T-helper 1 cell treated with Interleukin-12 subunit alpha and Interleukin-12 subunit beta and Interleukin-4 antibody, amounts not matched to agents 30 ng/mL and 1 ng/mL, for 36 hours (primary cell): ENCODE measurements at places on chromosomes 7 and 10. TPM values are rescaled to one million over a fixed set of nuclear protein-coding genes. Genes with fewer than 3 reads are reported as not detected.

Gene TFPI2
- not detected in 2 replicates for total RNA-seq

Gene CUZD1
- total RNA-seq: 3.0 and 3.4 TPM in 2 replicates

Gene UNCX
- not detected in 2 replicates for total RNA-seq

Gene FAM25A
- total RNA-seq: not detected in 2 replicates

Gene EVX1
- not detected in 2 replicates for total RNA-seq

Gene SUGCT
- total RNA-seq: 0.54 TPM in 1 of 2 replicates, not detected in the other

Gene OIT3
- not detected in 2 replicates for total RNA-seq

Gene CPVL
- total RNA-seq: 0.27 and 0.86 TPM in 2 replicates

Gene DOCK1
- 0.73 and 0.86 TPM in 2 replicates for total RNA-seq

Gene ELN
- total RNA-seq: not detected in 2 replicates

Gene GDF2
- not detected in 2 replicates for total RNA-seq

Gene MALRD1
- not detected in 2 replicates for total RNA-seq

Gene GPR37
- not detected in 2 replicates for total RNA-seq

Gene C10orf105
- total RNA-seq: 0.29 and 0.42 TPM in 2 replicates

Gene GIMAP6
- total RNA-seq: 167 and 170 TPM in 2 replicates

Gene CUX1
- total RNA-seq: 24.5 and 29.0 TPM in 2 replicates

Gene TMEM26
- not detected in 2 replicates for total RNA-seq

Gene GPR15LG
- not detected in 2 replicates for total RNA-seq

Gene DCLRE1C
- total RNA-seq: 34.3 and 36.7 TPM in 2 replicates

Gene C7orf33
- total RNA-seq: not detected in 2 replicates

Gene ZNF511
- total RNA-seq: 53.4 and 55.6 TPM in 2 replicates

Gene KEL
- 0.51 and 0.76 TPM in 2 replicates for total RNA-seq

Gene SCRN1
- 1.0 TPM in 2 replicates for total RNA-seq

Gene SLC16A9
- 2.4 and 2.9 TPM in 2 replicates for total RNA-seq

Gene FAM241B
- total RNA-seq: 9.9 and 10.0 TPM in 2 replicates

Gene H2BK1
- 0.66 TPM in 1 of 2 replicates, not detected in the other for total RNA-seq

Gene AGBL3
- total RNA-seq: 1.4 and 2.2 TPM in 2 replicates

Gene EN2
- total RNA-seq: not detected in 2 replicates

Gene PRF1
- 129 and 132 TPM in 2 replicates for total RNA-seq

Gene CYP26A1
- not detected in 2 replicates for total RNA-seq

Gene LRRN3
- 127 and 129 TPM in 2 replicates for total RNA-seq

Gene TFR2
- 9.8 and 10.9 TPM in 2 replicates for total RNA-seq

Gene ANXA8
- total RNA-seq: 0.32 and 0.66 TPM in 2 replicates

Gene BRAT1
- total RNA-seq: 36.4 and 38.1 TPM in 2 replicates

Gene RGR
- total RNA-seq: not detected in 2 replicates

Gene TAC1
- not detected in 2 replicates for total RNA-seq

Gene PNLIPRP3
- not detected in 2 replicates for total RNA-seq

Gene PTPRN2
- total RNA-seq: 2.5 and 2.9 TPM in 2 replicates

Gene ANXA8L1
- 0.22 and 0.49 TPM in 2 replicates for total RNA-seq

Gene FAM221A
- total RNA-seq: 4.2 and 6.5 TPM in 2 replicates

Gene VIPR2
- total RNA-seq: 0.54 and 0.56 TPM in 2 replicates

Gene GPNMB
- total RNA-seq: 0.69 and 1.9 TPM in 2 replicates

Gene TACR2
- not detected in 2 replicates for total RNA-seq

Gene GTF2IRD2
- 14.2 and 16.5 TPM in 2 replicates for total RNA-seq

Gene TUBAL3
- total RNA-seq: not detected in 2 replicates

Gene POM121
- 56.9 and 58.3 TPM in 2 replicates for total RNA-seq

Gene XPNPEP1
- 74.8 and 93.2 TPM in 2 replicates for total RNA-seq

Gene CTAGE8
- total RNA-seq: 2.5 and 2.9 TPM in 2 replicates

Gene PLXNA4
- 5.9 and 7.8 TPM in 2 replicates for total RNA-seq

Gene SKAP2
- total RNA-seq: 6.6 and 7.9 TPM in 2 replicates

Gene NKX2-3
- total RNA-seq: not detected in 2 replicates

Gene FKBP6
- not detected in 2 replicates for total RNA-seq

Gene MSMB
- not detected in 2 replicates for total RNA-seq

Gene HOXA5
- not detected in 2 replicates for total RNA-seq

Gene JAKMIP3
- 1.1 and 1.4 TPM in 2 replicates for total RNA-seq

Gene GPR158
- not detected in 2 replicates for total RNA-seq

Gene PRKAR2B
- total RNA-seq: 0.63 and 1.1 TPM in 2 replicates

Gene AGAP9
- total RNA-seq: 10.3 and 11.8 TPM in 2 replicates

Gene VWC2
- total RNA-seq: not detected in 2 replicates

Gene CREB5
- not detected in 2 replicates for total RNA-seq
